ENCODE measurements at places on chromosomes 2 and 18. TPM values are rescaled to one million over a fixed set of nuclear protein-coding genes. Genes with fewer than 3 reads are reported as not detected.

Gene MC4R
- not detected for total RNA-seq

Gene GPR35
- 2.5 TPM for total RNA-seq

Gene SULT1C4
- not detected for total RNA-seq

Gene CDH20
- total RNA-seq: not detected

Gene SIX2
- total RNA-seq: not detected

Gene PLEK
- 1.1 TPM for total RNA-seq

Gene FOSL2
- 110 TPM for total RNA-seq

Gene ALKAL2
- total RNA-seq: not detected

Gene ZNF804A
- total RNA-seq: not detected

Gene LYG2
- total RNA-seq: not detected

Gene COPS9
- 84.5 TPM for total RNA-seq

Gene GNAL
- not detected for total RNA-seq

GRCh38 chr2:149601141-149601796 lies 13.7 kb upstream of the MMADHC start:
- H3K4me1 ChIP-seq: peaks cover 17% of the 10 kb centered on the region
- no peak overlapping the region for H3K4me3 ChIP-seq
- no peak overlapping the region for H3K27ac ChIP-seq
- DNase-seq: no peak

GRCh38 chr18:69205925-69206324 lies 194.8 kb upstream of the DOK6 start:
- H3K27ac ChIP-seq: no peak overlapping the region
- DNase-seq: no peak
- no peaks in the 10 kb centered on the region for H3K4me1 ChIP-seq

DNA sequence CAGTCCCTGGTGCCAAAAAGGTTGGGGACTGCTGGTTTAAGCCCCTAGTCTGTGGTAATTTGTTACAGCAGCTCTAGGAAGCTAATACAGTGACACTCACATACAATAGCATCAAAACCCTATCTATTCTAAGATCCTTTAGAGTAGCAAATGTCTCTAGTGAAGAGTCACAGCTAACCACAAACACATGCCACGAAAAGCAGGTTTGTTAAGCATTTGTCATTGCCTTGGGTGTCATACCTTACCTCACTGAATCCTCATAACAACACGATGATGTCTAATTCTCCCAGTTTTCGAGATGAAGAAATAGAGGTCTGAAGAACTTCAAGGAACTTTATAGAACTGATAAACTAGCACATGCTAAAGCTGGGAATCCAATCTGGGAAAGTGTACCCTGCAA lies 29.6 kb upstream of the RNF152 start:
- no peak overlapping the region for H3K27ac ChIP-seq
- peaks cover 34% of the 10 kb centered on the region for H3K4me1 ChIP-seq
- no peak overlapping the region for H3K4me3 ChIP-seq
- no peaks in the 10 kb centered on the region for H3K36me3 ChIP-seq
- no peak for DNase-seq

GRCh38 chr2:140876015-140876414 lies 1254.8 kb downstream of the LRP1B start:
- DNase-seq: no peak
- no peak overlapping the region for H3K27ac ChIP-seq
- H3K4me3 ChIP-seq: no peak overlapping the region

DNA sequence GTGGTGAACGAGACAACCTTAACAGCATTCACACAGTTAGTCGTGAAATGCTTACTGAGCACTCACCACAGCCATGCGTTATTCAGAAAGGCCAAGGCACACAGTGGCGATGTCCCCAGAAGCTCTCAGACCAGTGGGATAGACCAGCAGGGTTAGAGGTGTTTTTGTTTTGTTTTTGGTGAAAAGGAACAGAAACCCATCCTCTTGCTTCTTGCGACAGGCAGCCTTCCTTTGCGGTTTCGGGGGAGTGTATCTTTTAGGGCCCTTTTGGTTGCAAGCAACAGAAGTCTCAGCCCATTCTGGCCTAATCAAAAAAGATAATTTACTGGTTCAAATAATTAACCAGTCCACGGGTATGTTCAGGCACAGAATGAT lies 4.7 kb downstream of the GNLY start:
- DNase-seq: no peak
- H3K4me1 ChIP-seq: peaks cover 17% of the 10 kb centered on the region
- H3K27ac ChIP-seq: no peak overlapping the region

DNA sequence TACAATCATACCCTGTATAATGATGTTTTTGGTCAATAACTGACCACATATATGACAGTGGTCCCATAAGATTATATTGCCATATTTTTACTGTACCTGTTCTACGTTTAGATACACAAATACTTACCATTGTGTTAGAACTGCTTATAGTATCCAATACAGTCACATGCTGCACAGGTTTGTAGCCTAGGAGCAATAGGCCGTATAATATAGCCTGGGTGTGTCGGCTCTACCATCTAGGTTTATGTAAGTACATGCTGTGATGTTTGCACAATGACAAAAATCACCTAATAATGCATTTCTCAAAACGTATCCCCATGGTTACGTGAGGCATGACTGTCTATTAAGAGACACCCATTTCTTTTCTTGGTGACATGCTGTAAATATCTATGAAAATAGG lies 55.0 kb upstream of the APCDD1 start:
- no peaks in the 10 kb centered on the region for H3K36me3 ChIP-seq
- no peaks in the 10 kb centered on the region for H3K4me1 ChIP-seq
- no peak overlapping the region for H3K4me3 ChIP-seq
- H3K27me3 ChIP-seq: peaks cover 8% of the 10 kb centered on the region
- H3K27ac ChIP-seq: no peak overlapping the region

DNA sequence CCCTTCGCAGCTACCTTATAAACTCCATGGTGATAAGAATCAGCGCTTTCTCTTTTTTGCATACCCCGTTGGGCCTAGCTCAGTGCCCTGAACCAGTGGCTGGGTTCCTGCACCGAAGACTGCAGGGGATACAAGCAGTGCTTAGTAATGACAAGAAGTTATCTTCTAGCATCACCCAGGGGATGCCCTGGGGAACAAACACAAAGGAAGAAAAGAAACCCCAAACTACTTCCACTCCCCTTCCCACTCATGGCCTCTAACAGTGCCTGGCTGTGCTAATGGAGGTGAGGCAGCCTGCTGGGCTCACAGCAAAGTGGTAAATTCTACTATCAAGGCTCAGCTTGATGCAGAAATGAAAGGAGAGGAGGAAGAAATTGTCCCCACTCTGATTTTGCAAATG lies 314.7 kb downstream of the TXNL1 start:
- no peaks in the 10 kb centered on the region for H3K36me3 ChIP-seq
- no peak for DNase-seq
- no peak overlapping the region for H3K4me3 ChIP-seq

- peak; percentile 38 for DNase-seq
- H3K27ac ChIP-seq: no peak overlapping the region
- no peak overlapping the region for H3K4me3 ChIP-seq
- no peaks in the 10 kb centered on the region for H3K36me3 ChIP-seq
These were observed 66.0 kb upstream of the PMAIP1 start for GRCh38 chr18:59833785-59834184.

GRCh38 chr2:102698369-102699111 lies 63.3 kb upstream of the TMEM182 start:
- H3K4me3 ChIP-seq: no peak overlapping the region
- DNase-seq: peak; percentile 8
- no peaks in the 10 kb centered on the region for H3K4me1 ChIP-seq
- no peak overlapping the region for H3K27ac ChIP-seq
- H3K27me3 ChIP-seq: no peaks in the 10 kb centered on the region

DNA sequence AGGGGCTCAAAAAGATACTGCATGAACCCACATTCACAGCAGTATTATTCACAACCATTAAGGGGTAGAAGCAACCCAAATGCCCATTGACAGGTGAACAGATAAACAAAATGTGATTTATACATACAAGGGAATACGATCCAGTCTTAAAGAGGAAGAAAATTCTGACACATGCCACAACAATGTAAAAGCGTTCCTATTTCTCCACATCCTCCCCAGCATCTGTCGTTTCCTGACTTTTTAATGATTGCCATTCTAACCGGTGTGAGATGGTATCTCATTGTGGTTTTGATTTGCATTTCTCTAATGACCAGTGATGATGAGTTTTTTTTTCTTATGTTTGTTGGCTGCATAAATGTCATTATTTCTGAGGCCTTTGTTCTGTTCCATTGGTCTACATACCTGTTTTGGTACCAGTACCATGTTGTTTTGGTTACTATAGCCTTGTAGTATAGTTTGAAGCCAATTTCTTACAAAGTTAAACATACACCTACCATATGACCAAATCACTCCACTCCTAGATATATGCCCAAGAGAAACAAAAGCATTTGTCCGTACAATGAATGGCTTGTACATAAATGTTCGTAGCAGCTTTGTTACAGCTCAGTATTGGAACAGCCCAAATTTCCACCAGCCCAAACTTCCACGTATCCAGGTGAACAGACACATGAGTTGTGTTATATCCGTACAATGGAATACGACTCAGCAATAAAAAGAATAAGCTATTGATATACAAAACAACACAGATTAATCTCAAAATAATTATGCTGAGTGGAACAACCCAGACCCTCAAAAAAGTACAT lies 85.1 kb downstream of the TMEM131 start:
- no peak overlapping the region for H3K27ac ChIP-seq
- H3K27me3 ChIP-seq: no peaks in the 10 kb centered on the region
- no peak overlapping the region for H3K4me3 ChIP-seq
- peaks cover 28% of the 10 kb centered on the region for H3K36me3 ChIP-seq

DNA sequence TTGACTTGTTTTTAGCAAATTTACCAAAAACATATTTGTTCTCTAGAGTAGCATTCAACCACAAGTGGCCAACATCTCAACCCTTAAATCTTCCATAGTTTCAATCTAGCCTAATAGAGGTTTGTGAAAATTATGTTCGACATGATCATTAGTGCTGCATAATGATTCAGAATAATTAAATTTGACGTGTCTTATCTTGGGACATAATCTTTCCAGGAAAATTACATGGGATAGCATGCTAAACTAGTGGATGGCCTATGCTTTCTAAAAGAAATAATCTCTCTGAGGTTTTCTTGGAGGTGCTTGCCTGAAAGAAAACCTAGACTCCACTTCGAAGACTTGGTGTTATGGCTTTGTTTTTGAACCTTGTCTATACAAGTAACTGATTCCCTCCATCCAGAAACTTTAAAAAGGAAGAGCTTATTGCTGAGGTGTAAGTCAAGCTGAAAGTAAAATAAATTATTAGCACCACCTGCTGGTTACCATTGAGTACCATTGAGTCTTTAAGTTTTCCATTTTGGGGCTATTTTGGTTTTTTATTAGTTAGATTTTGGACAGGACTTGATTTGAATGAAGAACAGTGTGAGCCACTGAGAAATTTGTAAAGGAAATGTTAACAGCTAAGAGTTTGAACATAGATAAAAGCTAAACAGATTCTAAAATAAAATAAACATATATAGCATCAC lies 32.7 kb downstream of the COX7A2L start:
- no peaks in the 10 kb centered on the region for H3K27me3 ChIP-seq
- peaks cover 29% of the 10 kb centered on the region for H3K36me3 ChIP-seq
- no peak for DNase-seq
- H3K27ac ChIP-seq: peak overlapping the region; percentile 50

GRCh38 chr2:209451209-209451834 lies 27.5 kb downstream of the MAP2 start:
- H3K27ac ChIP-seq: no peak overlapping the region
- DNase-seq: no peak
- no peak overlapping the region for H3K4me3 ChIP-seq
- H3K27me3 ChIP-seq: no peaks in the 10 kb centered on the region
- no peaks in the 10 kb centered on the region for H3K36me3 ChIP-seq

- peaks cover 13% of the 10 kb centered on the region for H3K27me3 ChIP-seq
- H3K27ac ChIP-seq: no peak overlapping the region
- H3K36me3 ChIP-seq: no peaks in the 10 kb centered on the region
These were observed 110.0 kb upstream of the ARL4C start for GRCh38 chr2:234606896-234607295.

DNA sequence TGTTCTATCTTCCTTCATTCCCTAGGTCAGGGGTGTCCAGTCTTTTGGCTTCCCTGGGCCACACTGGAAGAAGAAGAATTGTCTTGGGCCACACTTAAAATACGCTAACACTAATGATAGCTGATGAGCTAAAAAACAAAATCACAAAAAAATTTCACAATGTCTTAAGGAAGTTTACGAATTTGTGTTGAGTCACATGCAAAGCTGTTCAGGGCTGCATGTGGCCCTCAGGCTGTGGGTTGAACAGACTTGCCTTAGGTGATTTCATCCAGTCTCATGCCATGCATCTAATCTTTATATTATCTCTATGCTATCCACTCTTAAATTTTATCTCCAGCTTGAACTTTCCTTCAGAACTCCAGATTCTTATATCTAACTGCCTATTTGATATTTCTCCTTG lies 80.1 kb downstream of the CCDC85A start:
- no peak overlapping the region for H3K4me3 ChIP-seq
- no peak overlapping the region for H3K27ac ChIP-seq
- no peaks in the 10 kb centered on the region for H3K27me3 ChIP-seq
- DNase-seq: no peak
- no peaks in the 10 kb centered on the region for H3K4me1 ChIP-seq
- H3K36me3 ChIP-seq: no peaks in the 10 kb centered on the region

- no peaks in the 10 kb centered on the region for H3K4me1 ChIP-seq
- DNase-seq: no peak
- H3K27me3 ChIP-seq: no peaks in the 10 kb centered on the region
- no peak overlapping the region for H3K27ac ChIP-seq
- H3K4me3 ChIP-seq: no peak overlapping the region
These were observed 596.0 kb downstream of the BCL11A start for GRCh38 chr2:59957504-59957903.

GRCh38 chr2:138602166-138602460 lies 100.5 kb downstream of the SPOPL start:
- no peak overlapping the region for H3K4me3 ChIP-seq
- DNase-seq: no peak
- H3K36me3 ChIP-seq: no peaks in the 10 kb centered on the region
- no peaks in the 10 kb centered on the region for H3K27me3 ChIP-seq
- no peaks in the 10 kb centered on the region for H3K4me1 ChIP-seq
- H3K27ac ChIP-seq: no peak overlapping the region

GRCh38 chr18:76228716-76229115 lies 266.3 kb downstream of the ZNF516 start:
- H3K4me3 ChIP-seq: no peak overlapping the region
- no peaks in the 10 kb centered on the region for H3K4me1 ChIP-seq
- H3K27me3 ChIP-seq: peaks cover 8% of the 10 kb centered on the region
- no peaks in the 10 kb centered on the region for H3K36me3 ChIP-seq
- no peak overlapping the region for H3K27ac ChIP-seq

DNA sequence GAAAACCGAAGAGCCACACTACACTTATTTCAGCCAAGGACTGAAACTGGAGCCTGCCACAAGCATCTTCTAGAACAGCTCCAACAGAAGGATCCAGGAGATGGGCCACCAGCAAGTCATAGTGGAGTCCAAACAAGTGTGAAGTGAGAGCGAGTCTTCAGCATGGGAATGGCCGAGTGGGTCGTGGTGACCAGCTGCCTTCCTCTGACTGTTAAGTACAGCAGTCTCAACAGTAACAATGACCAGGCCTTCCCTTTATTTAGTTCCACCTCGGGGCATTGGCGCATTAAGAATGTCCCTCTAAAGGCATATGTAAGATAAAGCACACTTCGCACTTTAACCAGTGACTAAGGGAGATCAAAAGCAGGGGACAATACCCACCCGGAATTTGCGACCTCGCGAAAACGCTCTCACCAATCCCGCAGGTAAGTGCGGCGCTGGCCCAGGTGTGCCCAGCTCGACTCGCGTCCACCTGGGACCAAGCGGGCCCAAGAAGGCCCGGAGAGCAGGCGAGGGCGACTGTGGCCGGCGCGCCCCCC lies 1.1 kb downstream of the L3MBTL4 start:
- peaks cover 5% of the 10 kb centered on the region for H3K4me1 ChIP-seq
- H3K36me3 ChIP-seq: peaks cover 2% of the 10 kb centered on the region
- peak overlapping the region; percentile 47 for H3K4me3 ChIP-seq
- no peak overlapping the region for H3K27ac ChIP-seq
- H3K27me3 ChIP-seq: peaks cover 36% of the 10 kb centered on the region

- H3K27me3 ChIP-seq: no peaks in the 10 kb centered on the region
- DNase-seq: no peak
- H3K4me1 ChIP-seq: no peaks in the 10 kb centered on the region
- no peak overlapping the region for H3K4me3 ChIP-seq
These were observed 380.2 kb upstream of the RAB12 start for GRCh38 chr18:8229040-8229439.

Data from activated naive CD4-positive, alpha-beta T cell treated with anti-CD3 and anti-CD28 coated beads for 36 hours (primary cell).